ENCODE measurements at places on chromosomes 1 and 21.

DNA sequence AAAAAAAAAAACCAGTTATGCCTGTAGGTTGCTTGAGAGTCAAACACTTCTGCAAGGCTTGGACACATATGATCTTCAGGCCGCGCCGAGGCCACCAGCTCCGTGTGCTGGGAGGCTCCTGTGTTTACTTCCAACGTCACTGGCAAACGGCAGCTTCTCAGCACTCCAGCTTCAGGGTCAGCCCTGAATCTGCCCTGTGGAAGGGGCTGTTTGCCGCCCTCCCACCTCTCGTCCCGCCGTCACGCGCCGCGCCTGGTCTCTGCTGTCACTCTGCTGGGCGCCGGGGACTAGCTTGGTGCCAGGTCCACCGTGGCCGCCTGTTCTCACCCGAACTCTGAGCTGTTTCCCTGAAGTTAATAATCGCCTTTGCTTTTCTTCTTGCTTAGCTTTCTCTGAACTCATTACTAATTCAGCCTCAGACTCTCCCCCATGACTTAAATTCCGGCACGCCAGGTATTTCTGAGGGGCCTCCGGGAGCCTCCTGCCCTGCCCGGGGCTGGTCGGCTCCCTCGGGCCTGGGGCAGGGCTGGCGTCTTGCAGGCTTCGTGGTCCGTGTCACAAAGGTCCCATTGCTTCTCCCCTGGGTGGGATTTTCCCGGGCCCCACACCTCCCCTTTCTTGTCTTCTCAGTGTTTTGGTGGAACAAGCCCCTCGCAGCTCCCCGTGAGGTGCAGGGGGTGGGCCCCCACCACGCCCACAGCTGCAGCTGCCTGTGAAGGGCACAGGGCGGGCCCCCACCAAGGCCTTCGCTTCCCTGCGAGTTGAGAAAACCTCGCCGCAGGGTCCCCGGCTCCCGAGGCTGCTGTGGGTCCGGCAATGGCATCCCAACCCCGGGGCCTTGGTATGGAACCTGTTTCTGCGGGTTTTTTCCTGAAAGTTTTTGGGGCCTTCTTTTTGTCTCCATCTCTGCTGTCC, 14.6 kb upstream of the C1orf159 start:
- DNase-seq = no peak

DNA sequence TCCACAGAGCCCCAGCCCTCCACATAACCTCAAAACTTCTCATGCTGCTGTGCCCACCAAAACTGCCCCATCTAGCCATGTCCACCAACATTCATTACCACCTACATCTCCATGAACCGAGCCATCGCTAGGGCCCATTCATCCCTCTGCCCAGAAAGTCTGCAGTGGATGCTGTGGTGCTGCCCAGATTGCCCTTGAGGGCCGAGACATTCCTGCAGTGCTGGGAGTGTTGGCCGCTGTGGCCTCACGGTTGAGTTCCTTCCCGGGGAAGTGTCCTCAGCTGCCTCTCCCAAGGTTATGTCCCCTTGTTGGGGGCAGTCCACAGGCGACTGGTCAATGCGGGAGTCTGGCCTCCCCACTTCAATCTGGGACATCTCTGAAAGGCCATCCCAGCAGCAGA, 30.3 kb upstream of the DMBX1 start:
- DNase-seq = no peak

- no peak for DNase-seq
These were observed 36.7 kb downstream of the NFIA start for GRCh38 chr1:61119085-61119484.

DNA sequence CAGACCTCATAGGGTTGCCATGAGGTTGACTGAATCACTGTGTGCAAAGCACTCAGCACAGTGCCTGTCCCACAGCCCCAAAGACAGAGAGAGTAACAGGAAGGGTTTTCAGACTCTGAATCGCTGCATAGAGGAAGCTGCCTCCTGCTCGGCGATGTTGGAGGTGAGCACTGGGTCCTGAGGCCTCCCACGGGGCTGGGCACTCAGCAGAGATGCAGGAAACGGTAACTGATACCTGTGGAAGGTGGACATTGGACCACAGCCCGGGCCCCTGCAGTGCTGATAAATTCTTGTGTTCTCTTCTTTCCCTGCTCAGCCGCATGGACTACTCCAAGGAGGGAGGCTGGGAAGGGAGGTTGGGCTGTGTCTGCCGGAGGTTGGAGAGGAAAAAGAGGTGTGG, 389.7 kb downstream of the PTPRU start:
- no peak for DNase-seq

GRCh38 chr1:43799656-43800635, 92.6 kb downstream of the ST3GAL3 start:
- no peak for DNase-seq

GRCh38 chr1:81126989-81127581, 673.6 kb upstream of the ADGRL2 start:
- DNase-seq = no peak

DNA sequence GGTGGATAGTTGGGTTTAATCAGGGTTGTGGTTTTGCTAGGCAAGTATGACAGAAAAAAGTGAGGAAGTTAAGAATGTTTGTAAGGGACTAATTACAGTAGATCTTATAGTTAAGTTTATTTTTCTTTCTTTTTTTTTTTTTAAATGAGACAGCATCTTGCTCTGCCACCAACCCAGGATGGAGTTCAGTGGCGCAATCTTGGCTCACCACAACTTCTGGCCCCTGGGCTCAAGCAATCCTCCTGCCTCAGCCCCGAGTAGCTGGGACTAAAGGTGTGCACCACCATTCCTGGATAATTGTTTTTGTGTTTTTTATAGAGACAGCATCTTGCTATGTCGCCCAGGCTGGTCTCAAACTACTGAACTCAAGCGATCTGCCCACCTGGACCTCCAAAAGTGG, 41.7 kb downstream of the EYA3 start:
- DNase-seq = no peak

GRCh38 chr1:210332233-210332632, 3.5 kb downstream of the HHAT start:
- DNase-seq = no peak

DNA sequence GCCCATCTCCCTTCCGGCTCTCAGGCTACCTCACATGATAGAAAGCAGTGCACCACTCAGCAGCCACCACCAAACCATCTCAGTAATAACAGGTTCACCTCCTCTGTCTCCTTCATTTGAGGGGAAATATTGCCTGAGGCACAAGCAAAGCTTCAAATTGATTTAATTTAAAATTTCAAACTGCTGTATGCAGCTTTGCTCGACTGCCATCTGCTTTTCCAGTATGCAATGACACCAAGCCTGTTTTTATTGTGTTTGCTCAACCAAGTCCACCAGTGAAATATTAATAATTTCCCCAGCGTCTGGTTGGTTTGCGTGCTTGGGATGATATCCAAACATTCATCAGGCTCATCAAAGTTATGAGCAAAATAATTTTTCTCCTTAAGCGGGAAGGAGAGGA, 552.4 kb upstream of the DAB1 start:
- no peak for DNase-seq

DNA sequence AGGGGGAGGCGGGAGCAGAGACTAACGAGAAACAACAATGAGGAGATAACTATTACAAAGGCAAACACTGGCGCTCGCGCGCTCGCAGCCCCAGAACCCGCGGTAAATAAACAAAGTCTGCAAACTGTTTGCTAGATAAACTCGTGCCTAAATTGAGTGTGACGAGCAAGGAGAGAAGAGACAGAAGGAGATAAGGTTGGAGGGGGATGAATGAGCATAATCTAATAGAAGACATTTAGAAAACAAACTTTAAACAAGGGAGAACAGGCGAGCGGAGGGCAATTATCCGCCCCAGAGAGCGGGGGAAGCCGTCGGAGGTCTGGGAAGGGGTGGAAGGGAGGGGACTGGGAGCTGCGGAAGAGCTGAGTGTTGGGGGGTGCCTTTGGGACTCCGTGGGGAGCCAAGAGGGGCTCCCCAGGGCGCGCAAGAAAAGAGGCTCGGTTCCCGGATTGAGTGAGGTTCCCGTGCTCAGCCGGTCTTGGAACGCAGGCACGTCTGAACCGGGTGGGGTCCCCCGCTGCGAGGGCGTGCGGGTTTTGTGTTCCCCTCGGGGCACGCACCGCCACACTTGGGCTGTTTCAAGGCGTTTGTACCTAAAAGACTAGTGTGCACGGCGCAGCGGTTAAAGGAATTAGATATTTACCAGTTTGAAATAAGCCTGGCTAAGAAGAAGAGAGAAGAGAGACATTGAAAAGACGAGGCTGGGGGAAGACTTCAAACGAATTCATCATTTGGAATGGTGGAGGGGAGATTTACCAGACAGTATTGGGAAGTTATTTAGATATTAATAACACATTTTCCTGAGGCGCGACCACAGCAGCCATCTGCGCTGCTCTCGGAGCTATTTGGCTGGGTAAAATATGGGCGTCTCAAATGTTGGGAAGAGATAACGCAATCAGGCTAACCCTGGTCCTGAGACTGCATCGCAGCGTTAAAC, 10.6 kb downstream of the PAX7 start:
- DNase-seq = no peak

DNA sequence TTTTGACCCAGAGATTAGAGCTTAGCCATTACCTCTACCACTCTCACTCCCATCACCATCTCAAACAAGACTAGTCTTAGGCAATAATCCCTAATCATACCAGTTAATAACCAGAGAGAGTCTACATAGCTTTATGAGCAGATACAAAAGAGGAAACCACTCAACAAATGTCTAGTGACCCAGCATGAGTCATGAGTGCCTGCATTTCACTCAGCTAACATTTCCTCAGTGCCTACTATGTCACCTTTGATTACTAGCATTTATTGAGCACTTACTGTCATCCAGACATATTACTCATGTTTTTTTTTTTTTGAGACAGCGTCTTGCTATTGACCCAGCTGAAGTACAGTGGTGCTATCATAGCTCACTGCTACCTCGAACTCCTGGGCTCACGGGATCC, 35.9 kb upstream of the GALNT2 start:
- no peak for DNase-seq

DNA sequence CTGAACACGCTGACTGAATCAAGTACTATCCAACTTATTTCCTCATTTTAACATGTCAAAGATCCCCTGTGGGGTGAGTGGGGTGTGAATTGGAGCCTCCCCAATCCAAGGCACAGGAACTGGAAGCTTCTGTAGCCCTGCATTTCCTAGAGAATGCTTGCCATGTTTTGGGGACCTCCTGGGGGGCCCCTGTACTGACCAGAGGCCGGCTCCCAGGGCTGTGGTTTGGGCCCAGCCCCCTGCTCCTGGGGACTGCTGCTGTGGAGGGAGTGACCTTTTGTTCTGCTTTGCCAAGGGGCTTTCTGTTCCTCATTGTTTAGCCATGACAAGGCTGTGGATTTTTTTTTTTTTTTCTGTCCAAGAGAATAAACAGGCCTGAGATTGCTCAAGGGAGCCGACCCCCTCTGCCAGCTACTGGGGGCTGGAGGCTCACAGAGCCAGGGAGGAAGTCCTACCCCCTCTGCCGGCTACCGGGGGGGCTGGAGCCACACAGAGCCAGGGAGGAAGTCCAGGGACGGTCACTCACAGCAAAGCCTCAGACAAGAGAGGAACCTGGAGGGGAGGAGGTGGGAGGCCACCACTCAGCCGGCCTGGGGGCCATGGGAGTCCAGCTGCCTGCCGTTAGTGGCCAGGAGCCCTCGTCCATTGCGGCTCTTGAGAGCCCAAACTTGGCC, 17.4 kb downstream of the TNFRSF1B start:
- no peak for DNase-seq

- no peak for DNase-seq
These were observed 19.8 kb downstream of the AVPR1B start for GRCh38 chr1:206097381-206097780.

- DNase-seq = no peak
These were observed 972 bp upstream of the ENTREP3 start for GRCh38 chr1:155256058-155256852.

DNA sequence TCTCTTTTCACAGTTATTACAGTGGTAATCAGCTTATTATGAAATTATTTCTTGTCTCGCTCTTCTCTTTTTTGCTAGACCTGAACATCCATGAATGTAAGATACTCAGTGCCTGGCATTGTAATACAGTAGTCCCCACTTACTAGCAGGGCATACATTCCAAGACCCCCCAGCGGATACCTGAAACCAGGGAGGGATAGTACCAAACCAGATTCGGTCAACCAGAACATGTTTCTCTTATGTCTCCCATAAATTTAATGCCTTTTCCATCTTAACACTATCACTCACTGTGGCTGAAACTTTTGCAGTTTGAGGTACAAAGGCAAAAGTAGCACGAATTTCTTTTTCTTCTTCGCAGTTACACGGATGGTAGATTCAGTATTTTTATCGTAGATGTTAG, 24.6 kb upstream of the B3GALT2 start:
- DNase-seq = no peak
